ENCODE measurements at places on chromosomes 16 and 17.
A peak's percentile ranks its signal among the peaks of the same experiment; 100 is the strongest.

- DNase-seq, result no peak
Observed at GRCh38 chr16:88770461-88771293, 14.3 kb downstream of the PIEZO1 start.

- no peak for DNase-seq
Observed at GRCh38 chr16:88387941-88388627, 5.3 kb downstream of the ZNF469 start.

- DNase-seq, result peak; percentile 89
Observed at GRCh38 chr17:78360371-78361224, 721 bp upstream of the SOCS3 start.

DNA sequence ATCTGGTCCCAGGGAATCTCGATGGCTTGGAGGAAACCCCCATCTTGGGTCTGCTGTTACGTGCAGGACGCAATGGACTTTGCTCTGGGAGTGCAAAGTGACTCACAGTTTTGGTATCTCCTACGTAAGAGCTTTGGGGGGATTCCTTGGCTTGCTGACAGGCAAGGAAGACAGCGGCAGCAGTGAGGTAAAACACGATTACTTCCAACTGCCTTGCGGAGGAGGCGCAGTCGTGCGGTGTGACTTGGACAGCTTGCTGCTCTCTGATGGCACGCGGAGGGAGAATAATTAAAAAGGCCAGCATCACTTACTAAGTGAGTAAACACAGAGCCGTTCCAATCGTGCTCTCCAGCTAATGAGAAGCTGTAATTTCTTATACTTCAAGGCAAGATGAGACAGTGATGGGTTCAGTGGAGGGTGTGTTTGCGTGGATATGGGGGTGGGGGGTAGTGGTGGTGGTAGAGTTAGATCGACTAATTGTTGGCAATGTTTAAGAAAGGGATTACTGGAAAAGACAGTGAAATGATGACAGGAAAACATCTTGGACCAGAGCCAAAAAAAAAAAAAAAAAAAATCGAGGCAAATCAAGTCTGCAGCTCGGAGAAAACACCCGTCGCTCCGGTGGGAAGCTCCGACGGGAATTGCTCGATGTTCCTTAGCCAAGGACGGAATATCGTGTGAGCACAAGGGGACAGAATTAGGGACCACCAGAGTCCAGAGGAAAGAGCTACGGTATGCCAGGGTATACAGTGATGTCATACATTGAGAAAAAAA lies 184.8 kb upstream of the ZFHX3 start:
- DNase-seq, result no peak

DNA sequence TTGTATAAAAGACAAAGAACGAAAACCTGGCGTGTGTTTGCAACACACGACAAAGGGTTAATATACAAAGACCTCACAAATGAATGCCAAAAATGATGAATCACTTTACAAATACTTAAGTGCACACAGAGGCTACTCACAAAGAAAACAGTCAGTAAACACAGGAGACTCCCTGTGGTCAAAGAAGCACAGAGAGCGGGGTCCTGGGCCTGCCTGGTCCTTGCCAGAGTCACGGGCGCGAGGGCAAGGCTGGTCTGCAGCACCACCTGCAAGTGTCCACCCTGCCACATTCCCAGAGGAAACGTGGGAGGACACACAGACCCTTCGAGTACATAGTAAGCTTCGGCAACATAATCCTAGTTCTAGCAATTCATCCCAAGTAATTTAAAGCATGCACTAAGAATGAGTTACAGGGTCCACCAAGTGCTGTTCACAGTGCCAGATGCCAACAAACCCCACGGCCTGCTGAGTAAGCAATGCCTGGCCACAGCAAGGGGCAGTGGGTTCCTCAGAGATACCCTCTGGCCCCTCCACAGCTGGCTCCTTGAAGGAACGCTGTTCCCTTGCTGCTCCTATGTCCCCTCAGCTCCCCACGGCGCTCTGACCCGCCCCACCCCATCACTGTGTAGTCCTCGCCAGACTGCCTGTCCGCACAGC lies 24.6 kb upstream of the FAAP100 start:
- no peak for DNase-seq

- DNase-seq, result no peak
Observed at GRCh38 chr17:2435181-2435741, 34.4 kb upstream of the MNT start.

GRCh38 chr17:3475812-3476610 lies at the start of gene ASPA:
Gene ASPA (plus strand): TSS chr17:3475997. CDS start chr17:3476160, 163 bp downstream.
- no peak for DNase-seq

DNA sequence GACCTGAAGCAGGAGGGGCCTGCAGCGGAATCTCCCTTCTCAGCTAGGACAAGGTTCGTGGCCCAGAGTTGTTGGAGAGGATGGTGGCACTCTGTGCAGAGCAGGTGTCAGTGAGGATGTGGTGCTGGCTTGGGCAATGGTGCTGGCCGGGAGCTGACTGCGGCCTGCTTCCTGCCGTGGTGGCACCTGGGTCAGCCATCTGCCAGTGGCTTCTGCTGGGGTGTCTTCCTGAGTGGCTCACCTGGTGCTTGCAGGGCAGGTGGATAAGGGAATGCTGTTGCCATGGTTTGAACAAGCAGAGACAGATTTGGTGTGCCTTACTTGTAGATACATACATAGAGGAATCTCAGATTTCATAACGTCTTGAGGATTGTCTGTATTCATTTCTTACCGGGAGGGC lies 69.6 kb downstream of the SEC14L1 start:
- DNase-seq, result no peak

- DNase-seq, result no peak
Observed at GRCh38 chr17:81336930-81337325, 41.8 kb upstream of the SLC38A10 start.

GRCh38 chr16:15609286-15609649 lies 33.7 kb downstream of the MARF1 start:
- no peak for DNase-seq

GRCh38 chr16:17901309-17901708 lies 430.5 kb upstream of the XYLT1 start:
- DNase-seq, result no peak

GRCh38 chr17:73130977-73131376 lies 33.8 kb upstream of the SSTR2 start:
- DNase-seq, result no peak

- no peak for DNase-seq
Observed at GRCh38 chr16:11990702-11991390, 14.3 kb downstream of the SNX29 start.

- peak; percentile 22 for DNase-seq
Observed at GRCh38 chr16:24036614-24037013, 200.8 kb downstream of the PRKCB start.

GRCh38 chr16:19138601-19139000 lies 24.8 kb downstream of the ITPRIPL2 start:
- DNase-seq, result no peak

Measured in activated CD4-positive, alpha-beta T cell treated with anti-CD3 and anti-CD28 coated beads, Interleukin-2, amount 50 U/mL, for 1 hour (primary cell).